Activated naive CD8-positive, alpha-beta T cell treated with anti-CD3 and anti-CD28 coated beads for 36 hours (primary cell): ENCODE measurements at places on chromosomes 5 and 9. TPM values are rescaled to one million over a fixed set of nuclear protein-coding genes. Genes with fewer than 3 reads are reported as not detected.
A peak's percentile ranks its signal among the peaks of the same experiment; 100 is the strongest.

GRCh38 chr5:161096581-161096980 lies 244.6 kb upstream of the ATP10B start:
- no peak for DNase-seq

- no peak for DNase-seq
These were observed 336.8 kb downstream of the GLIS3 start for GRCh38 chr9:3962971-3963642.

GRCh38 chr9:89005323-89005722 lies 14.1 kb downstream of the S1PR3 start:
- DNase-seq, result no peak

FAM169A gene
- 12.0 TPM for total RNA-seq

DNA sequence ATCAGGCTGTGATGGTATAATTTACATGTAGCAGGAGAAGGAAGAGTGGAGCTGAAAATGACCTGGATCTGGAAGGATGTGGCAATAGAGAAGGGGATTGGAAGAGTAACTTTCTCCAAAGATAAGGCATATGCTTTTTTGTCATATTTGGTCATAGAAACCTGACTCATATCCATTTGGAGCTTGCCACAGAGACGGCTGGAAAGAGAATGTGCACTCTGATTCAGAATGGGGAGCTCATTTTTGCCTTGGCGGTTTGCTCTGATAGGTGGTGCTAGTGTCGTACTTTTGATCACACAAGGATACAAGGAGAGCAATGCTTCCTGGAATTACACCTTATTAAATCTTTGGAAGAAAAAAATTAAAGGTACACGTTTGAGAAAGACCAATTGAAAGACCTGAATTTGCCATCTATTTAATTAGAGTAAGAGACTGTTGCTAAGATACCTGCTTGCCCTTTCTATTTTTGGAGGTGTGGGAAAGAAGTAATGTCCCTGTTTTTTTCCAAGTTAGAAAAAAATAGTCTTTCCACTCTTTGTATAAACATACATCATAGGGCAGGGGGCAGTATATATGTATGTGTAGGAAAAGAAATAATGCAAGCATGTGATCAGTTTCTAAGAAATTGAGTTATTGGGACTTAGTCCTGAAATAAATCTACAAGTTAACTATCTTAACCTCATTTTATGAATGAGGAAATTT lies 5.4 kb downstream of the LSM11 start:
- DNase-seq, result no peak

DNA sequence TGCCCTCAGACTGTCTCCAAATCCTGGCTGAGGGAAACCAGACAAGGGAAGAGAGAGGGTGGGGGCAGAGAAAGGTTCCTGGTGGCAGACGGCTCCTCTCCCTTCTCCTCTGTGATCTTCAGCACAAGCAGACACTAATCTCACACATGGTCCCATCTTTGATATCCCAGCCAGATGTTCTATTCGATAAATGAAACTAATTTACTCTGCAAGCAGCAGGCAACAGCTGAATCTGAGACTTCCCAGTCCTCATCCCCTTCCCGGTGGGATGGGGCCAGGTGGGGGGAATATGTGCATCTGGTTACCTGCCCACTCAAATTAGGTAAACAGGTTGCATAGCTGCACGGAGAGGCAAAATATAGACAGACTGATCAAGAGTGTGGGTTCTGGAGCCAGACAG lies 208.9 kb upstream of the PANK3 start:
- DNase-seq, result no peak

GRCh38 chr9:86958203-86958602 lies 10.9 kb upstream of the GAS1 start:
- DNase-seq, result no peak

GRCh38 chr9:38106488-38106887 lies 37.5 kb upstream of the SHB start:
- no peak for DNase-seq

DNA sequence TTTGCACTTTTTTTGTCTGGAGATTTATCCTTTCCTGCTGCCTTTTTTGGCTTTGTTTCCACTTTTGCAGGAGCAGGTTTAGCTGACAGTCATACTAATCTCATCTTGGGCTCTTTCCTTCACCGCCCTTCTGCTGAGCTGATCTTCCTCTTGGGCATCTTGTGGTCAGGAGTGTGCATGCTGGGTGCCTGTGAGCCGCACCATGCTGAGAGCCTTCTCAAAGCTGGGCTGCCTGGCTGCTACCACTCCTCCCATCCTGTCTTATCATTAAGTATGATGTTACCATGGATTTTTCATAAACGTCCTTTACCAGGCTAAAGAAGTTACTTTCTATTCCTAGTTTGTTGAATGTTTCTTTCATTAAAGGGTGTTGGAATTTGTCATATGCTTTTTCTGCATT lies 49.5 kb upstream of the MCCC2 start:
- no peak for DNase-seq

- peak; percentile 84 for DNase-seq
These were observed 16.1 kb downstream of the GBGT1 start for GRCh38 chr9:133147412-133148198.

DNA sequence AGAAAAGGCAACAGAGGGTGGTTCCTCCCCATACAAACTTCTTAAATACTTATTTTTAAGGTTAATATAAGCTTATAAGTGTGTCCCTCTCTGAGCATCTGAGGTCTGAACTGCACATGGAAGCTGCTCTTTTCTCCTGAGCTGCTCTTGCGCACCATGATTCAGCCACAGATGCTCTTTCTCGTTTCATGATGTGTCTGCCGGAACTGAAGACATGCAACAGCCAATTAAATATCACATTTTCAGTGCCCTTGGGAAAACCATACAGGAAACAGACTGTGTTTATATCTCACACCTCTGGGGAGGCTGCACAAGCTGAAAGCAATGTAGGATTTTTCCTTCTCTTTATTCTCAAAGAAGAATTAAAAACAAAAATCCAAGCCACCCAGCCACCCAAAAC lies 96.8 kb upstream of the NREP start:
- no peak for DNase-seq

DNA sequence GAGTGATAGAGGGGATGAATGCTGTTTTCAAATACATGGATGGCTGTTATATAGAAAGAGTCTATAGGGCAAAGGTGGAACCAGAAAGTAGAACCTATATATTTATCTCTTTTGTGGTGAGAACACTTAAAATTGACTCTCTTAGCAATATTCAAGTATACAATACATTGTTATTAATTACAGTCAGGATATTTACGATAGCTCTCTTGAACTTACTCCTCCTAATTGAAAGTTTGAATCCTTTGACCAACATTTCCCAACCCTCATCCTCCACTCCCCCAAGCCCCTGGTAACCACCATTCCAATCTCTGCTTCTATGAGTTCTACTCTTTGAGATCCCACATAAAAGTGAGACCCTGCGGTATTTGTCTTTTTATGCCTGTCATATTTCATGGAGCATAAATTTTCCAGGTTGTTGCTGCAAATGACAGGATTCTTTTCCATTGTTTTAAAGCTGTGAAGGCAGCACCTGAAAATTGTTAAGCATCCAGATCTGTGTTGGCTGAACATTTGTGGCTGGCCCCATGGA lies 41.5 kb downstream of the ALDH1A1 start:
- DNase-seq, result no peak

LHX2 gene
- total RNA-seq, result not detected

DNA sequence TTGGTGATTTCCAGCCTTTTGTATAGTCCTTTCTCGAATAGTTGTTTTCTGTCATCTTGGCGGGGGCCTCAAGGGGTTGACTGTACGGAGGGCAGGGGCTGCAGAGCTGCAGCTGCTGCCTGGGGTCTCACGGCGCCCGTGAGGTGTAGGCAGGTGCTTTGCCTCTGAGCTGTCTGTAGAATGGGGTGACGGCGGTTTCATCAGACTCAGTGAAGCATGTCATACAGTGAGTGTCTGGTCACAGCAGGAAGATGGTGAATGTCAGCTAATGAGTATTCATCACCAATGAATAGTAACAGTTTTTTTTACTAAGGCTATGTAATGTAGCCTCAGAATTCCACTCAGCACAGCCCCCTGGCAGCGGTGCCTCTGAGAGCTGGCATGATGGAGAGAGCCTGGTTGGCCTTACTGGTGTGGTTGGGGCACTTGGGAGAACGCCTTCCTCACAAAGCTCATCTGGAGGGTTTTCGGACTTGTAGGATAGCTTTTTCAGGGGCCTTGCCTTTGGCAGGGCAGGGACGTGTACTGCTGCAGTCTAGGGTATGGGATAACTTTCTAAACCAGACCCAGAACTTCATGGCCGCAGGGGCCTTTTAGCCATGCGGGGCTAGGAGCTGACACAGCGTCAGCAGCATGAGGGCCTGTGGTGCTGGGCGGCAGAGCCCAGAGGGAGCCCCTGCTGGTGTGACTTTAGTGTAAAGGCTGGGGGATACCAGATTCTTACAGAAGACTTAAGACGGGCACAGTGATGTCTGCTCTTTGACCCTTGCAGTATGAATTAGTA lies 15.0 kb downstream of the TENT4A start:
- no peak for DNase-seq
